HFFc6 (cell line): ENCODE measurements at places on chromosomes 5 and 9.

DNA sequence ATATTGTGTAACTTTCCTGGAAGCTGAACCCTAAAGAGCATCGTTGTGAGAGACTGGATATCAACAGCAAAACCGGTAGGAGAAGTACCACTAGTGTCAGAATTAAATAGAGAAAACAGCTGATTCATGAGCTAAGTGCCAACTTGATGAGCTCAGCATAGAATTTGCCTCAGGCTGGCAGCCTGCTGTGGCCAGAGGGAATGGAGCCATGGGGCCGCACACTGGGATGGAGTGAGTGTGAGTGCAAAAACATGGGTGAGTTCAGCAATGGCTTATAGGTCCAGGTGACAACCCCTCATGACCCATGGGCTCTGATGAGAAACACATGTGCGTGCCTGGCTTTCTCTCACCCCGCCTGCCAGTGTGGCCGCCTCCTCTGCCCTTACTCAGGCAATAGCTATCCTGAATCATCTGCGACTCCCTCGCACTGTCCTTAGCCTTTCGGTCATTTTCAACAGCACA lies 25.4 kb downstream of the ADAMTS16 start:
- peak; percentile 2 for DNase-seq

DNA sequence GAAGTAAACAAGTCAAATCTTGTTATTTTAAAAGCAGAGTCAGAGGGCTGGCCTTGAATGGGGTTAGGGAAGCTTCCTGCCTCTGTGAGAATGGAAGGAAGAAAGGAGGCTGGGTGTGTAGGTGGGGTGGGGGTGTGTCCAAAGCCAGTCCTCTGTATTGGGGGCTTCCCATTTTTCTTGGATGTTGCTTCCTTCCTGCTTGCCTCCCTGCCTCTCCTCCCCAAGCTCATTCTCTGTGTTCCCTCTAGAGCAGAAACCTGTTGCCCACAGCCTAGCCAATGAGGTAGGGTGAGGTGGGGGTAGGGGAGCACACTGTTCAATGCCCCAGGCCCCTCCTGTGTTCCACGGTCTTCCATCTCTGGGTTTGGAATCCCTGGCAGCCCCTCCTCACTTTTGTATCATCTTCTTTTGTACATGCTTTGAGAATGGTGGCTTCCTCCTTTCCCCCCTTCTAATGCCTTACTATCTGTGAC lies 39.7 kb downstream of the SNX24 start:
- DNase-seq: no peak

GRCh38 chr9:133403766-133404453 lies 13.9 kb downstream of the REXO4 start:
- DNase-seq: no peak

DNA sequence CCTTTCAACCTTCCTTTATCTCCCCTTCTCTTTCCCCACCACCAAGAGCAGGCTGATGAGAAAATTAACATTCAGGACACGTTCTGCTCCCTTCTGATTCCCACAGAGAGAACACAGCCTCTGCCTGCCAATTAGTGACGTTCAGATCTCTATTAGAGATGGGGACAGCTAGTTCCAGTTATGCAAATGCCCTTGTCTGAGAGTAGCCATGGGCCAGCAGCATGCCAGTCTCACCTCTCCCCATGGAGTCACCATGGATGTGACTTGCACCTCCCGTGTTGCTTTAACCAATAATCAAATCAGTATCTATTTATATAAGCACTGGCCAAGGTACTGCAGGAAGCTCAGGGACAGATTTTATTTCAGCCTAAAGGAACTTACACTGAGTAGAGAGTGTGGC lies 61.3 kb downstream of the KCNIP1 start:
- no peak for DNase-seq

DNA sequence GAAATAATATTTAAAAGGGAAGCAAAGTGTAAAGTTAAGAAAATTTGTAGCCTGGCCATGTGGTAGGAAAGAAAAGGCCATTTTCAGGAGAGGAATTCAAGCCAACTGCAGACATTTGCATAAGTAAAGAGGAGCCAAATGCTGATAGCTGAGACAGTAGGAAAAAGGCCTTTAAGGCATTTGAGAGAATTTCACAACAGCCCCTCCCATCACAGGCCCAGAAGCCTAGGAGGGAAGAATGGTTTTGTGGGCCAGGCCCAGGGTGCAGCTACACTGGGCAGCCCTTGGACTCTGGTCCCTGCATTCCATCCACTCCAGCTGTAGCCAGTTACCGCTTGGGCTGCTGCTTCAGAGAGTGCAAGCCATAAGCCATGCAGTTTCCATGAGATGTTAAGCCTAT lies 1556.8 kb downstream of the EFNA5 start:
- no peak for DNase-seq

GRCh38 chr5:154249826-154250225 lies 59.3 kb downstream of the GALNT10 start:
- no peak for DNase-seq

- DNase-seq: no peak
Observed at GRCh38 chr5:1910861-1911772, 28.4 kb upstream of the IRX4 start.

GRCh38 chr5:39160576-39161213 lies 58.7 kb downstream of the FYB1 start:
- no peak for DNase-seq
